A549 treated with ZK216348 at 1 μM for 4 hours (cell line): ENCODE measurements at places on chromosomes 3 and 15. TPM values are rescaled to one million over a fixed set of nuclear protein-coding genes. Genes with fewer than 3 reads are reported as not detected.

Gene FBLN2
- total RNA-seq: 1.5 to 3.1 TPM (median 2.2 TPM) in 5 replicates

Gene ZBBX
- total RNA-seq: not detected in 5 replicates

Gene SLC2A2
- total RNA-seq: not detected in 5 replicates

Gene CPLX3
- 0.07 TPM in 1 of 5 replicates, not detected in the others for total RNA-seq

Gene COL8A1
- not detected in 5 replicates for total RNA-seq

Gene RASGRP1
- 0.24 to 0.42 TPM (median 0.35 TPM) in 5 replicates for total RNA-seq

Gene CCDC54
- total RNA-seq: not detected in 5 replicates

Gene GOLGA6A
- 0.06 TPM in 1 of 5 replicates, not detected in the others for total RNA-seq

Gene CPNE9
- total RNA-seq: 0.14 to 0.30 TPM (median 0.21 TPM) in 3 of 5 replicates, not detected in the others

Gene NTRK3
- total RNA-seq: 14.9 to 27.5 TPM (median 23.0 TPM) in 5 replicates

Gene KIF15
- 7.4 to 13.3 TPM (median 9.1 TPM) in 5 replicates for total RNA-seq

Gene NPAP1
- total RNA-seq: not detected in 5 replicates

Gene ERICH6
- not detected in 5 replicates for total RNA-seq

Gene VPS18
- 14.9 to 26.0 TPM (median 23.0 TPM) in 5 replicates for total RNA-seq

Gene LDHAL6B
- total RNA-seq: not detected in 5 replicates

Gene DNAH12
- total RNA-seq: 0.08 to 0.21 TPM (median 0.15 TPM) in 3 of 5 replicates, not detected in the others

Gene TMEM45A
- 2.0 to 4.0 TPM (median 2.7 TPM) in 5 replicates for total RNA-seq

Gene FSIP1
- 0.33 to 1.0 TPM (median 0.62 TPM) in 5 replicates for total RNA-seq

Gene MNS1
- total RNA-seq: 2.0 to 5.1 TPM (median 3.5 TPM) in 5 replicates

Gene PLIN1
- 0.09 to 0.11 TPM (median 0.10 TPM) in 3 of 5 replicates, not detected in the others for total RNA-seq

Gene SLC7A14
- not detected in 5 replicates for total RNA-seq

Gene CTSH
- 42.2 to 52.4 TPM (median 47.0 TPM) in 5 replicates for total RNA-seq

Gene AHSG
- 0.18 to 0.29 TPM in 2 of 5 replicates, not detected in the others for total RNA-seq

Gene CPA3
- not detected in 5 replicates for total RNA-seq

Gene COL6A5
- total RNA-seq: not detected in 5 replicates

Gene RAB27A
- total RNA-seq: 8.5 to 16.7 TPM (median 11.4 TPM) in 5 replicates

Gene HRG
- not detected in 5 replicates for total RNA-seq

Gene TGM4
- total RNA-seq: 0.08 to 0.12 TPM in 2 of 5 replicates, not detected in the others

Gene SUSD5
- total RNA-seq: 2.3 to 4.2 TPM (median 3.1 TPM) in 5 replicates

Gene RASGRF1
- total RNA-seq: 0.32 to 1.9 TPM (median 0.54 TPM) in 5 replicates

Gene GASK1A
- total RNA-seq: not detected in 5 replicates

Gene TICRR
- total RNA-seq: 10.0 to 14.1 TPM (median 13.3 TPM) in 5 replicates

Gene SKOR1
- 0.05 to 0.08 TPM (median 0.06 TPM) in 4 of 5 replicates, not detected in the other for total RNA-seq

Gene NANOGP8
- total RNA-seq: not detected in 5 replicates

Gene SCN5A
- total RNA-seq: 0.54 to 1.9 TPM (median 0.88 TPM) in 5 replicates

Gene FANCD2OS
- total RNA-seq: not detected in 5 replicates
